Aortic smooth muscle cell (primary cell): ENCODE measurements at places on chromosomes 5 and 9. TPM values are rescaled to one million over a fixed set of nuclear protein-coding genes. Genes with fewer than 3 reads are reported as not detected.

The SERF1B gene
- total RNA-seq = 21.6 and 26.2 TPM in 2 replicates

The DIPK1B gene
- total RNA-seq = 1.4 and 2.6 TPM in 2 replicates

The ZFP37 gene
- total RNA-seq = 1.2 and 1.8 TPM in 2 replicates

The DAB2 gene
- 83.1 and 249 TPM in 2 replicates for total RNA-seq

The TRIM36 gene
- 0.53 and 0.75 TPM in 2 replicates for total RNA-seq

The FCN2 gene
- not detected in 2 replicates for total RNA-seq

The OR2K2 gene
- 0.12 TPM in 1 of 2 replicates, not detected in the other for total RNA-seq

The LCN1 gene
- not detected in 2 replicates for total RNA-seq

The FBP2 gene
- 0.06 TPM in 1 of 2 replicates, not detected in the other for total RNA-seq

The CSNK1A1 gene
- 456 and 553 TPM in 2 replicates for total RNA-seq

The SLC6A19 gene
- not detected in 2 replicates for total RNA-seq

The SLC2A6 gene
- 12.1 and 14.3 TPM in 2 replicates for total RNA-seq

The CERCAM gene
- total RNA-seq = 67.5 and 84.1 TPM in 2 replicates

The UQCRQ gene
- 138 and 186 TPM in 2 replicates for total RNA-seq

The NUP214 gene
- total RNA-seq = 10.3 and 14.2 TPM in 2 replicates

The OLFML2A gene
- total RNA-seq = 0.12 and 0.13 TPM in 2 replicates

The DAB2IP gene
- 25.6 and 36.7 TPM in 2 replicates for total RNA-seq

The FOXI1 gene
- total RNA-seq = not detected in 2 replicates

The GRIA1 gene
- total RNA-seq = 1.7 and 6.0 TPM in 2 replicates

The BTNL3 gene
- not detected in 2 replicates for total RNA-seq

The TXNDC8 gene
- not detected in 2 replicates for total RNA-seq

The PPP2R2B gene
- 0.75 and 0.79 TPM in 2 replicates for total RNA-seq

The SPATA24 gene
- total RNA-seq = 7.0 and 9.6 TPM in 2 replicates

The FOXD1 gene
- 0.44 and 0.92 TPM in 2 replicates for total RNA-seq

The PCDHB15 gene
- 0.53 and 0.56 TPM in 2 replicates for total RNA-seq

The IFNE gene
- 17.2 and 24.6 TPM in 2 replicates for total RNA-seq

The CDC23 gene
- total RNA-seq = 18.9 and 21.1 TPM in 2 replicates

The DCP2 gene
- 16.5 and 17.2 TPM in 2 replicates for total RNA-seq

The RASGRF2 gene
- 2.0 and 2.7 TPM in 2 replicates for total RNA-seq

The ADAMTSL2 gene
- 0.06 and 0.79 TPM in 2 replicates for total RNA-seq

The PCDHGA5 gene
- 1.5 and 2.7 TPM in 2 replicates for total RNA-seq

The FOXD4L6 gene
- total RNA-seq = 0.06 TPM in 1 of 2 replicates, not detected in the other

The HRCT1 gene
- 1.3 and 2.2 TPM in 2 replicates for total RNA-seq
